ENCODE measurements at places on chromosomes 1 and 21.

DNA sequence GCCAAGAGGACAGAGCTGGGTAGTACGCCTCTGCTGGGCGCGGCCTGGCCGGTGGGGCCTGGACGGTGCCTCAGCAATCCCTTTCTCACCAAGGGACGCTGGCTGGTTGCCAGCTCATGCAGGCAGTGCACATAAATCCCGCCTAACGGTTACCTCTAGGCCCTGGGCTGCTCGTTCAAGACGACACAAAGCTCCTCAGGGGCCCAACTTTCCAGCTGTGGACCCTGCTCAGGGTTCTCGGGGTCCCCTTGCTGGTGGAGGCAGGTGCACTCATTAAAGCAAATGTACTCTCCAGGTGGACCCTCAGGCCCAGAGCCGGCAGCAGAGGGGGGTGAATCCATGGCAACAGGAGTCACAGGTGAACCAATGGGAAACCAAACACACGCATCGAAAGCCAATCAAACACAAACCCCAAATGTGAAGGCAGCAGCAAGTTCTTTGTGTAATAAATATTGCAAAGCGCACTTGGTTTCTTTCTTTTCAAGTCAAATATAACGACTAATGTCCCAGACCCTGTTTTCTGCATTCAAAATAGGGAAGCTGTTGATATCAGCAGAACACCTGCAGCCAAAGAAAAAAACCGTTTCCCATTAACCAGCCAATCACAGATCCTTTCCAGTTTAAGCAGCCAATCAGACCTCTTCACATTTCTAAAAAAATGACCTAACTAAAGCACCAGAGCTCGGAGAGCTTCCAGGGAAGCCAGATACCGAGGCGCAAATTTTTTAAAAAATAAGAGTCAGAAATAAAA is 26.1 kb upstream of the CLSTN1 start:
- peaks cover 3% of the 10 kb centered on the region for H3K36me3 ChIP-seq
- no peaks in the 10 kb centered on the region for H3K4me1 ChIP-seq
- H3K27ac ChIP-seq = no peak overlapping the region
- H3K4me3 ChIP-seq = peak overlapping the region; percentile 7
- no peak for DNase-seq

DNA sequence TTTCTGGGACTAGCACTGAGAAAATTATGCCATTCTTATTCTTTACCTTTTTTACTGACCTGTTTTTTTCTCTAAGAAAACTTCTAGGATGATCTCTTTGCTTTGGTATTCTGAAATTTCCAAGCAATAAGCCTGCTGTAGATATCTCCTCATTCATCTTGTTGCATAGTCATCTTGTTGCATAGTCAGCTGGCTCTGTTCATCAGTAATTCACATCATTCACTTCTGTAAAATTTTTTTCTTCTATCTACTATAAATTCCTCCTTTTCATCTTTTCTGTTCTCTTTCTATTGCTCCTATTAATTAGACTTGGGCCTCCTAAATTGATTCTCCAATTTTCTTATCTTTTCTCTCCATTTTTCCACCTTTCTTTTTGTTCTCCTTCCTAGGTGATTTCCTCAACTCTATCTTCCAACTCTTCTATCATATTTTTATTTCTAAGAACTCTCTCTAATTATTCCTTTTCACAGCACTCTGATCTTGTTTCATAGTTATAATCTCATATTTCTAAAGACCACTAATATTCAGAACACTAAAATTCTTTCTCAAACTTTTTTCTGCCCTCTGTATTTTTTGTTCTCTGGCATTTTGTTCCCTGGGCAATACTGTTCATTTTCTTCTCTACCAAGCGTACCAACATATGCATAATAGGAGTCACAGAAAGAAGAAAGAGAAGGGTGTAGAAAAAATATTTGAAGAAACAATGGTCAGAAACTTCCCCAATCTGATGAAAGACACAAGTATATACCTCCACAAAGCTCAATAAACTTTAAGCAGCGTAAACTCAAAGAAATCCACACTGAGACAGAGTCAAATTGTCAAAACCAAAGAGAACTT is 17.7 kb downstream of the TUT4 start:
- peaks cover 56% of the 10 kb centered on the region for H3K4me1 ChIP-seq
- no peaks in the 10 kb centered on the region for H3K27me3 ChIP-seq
- H3K4me3 ChIP-seq = no peak overlapping the region
- no peaks in the 10 kb centered on the region for H3K36me3 ChIP-seq

- H3K27me3 ChIP-seq = peaks cover 16% of the 10 kb centered on the region
- H3K4me3 ChIP-seq = no peak overlapping the region
- DNase-seq = no peak
- no peaks in the 10 kb centered on the region for H3K36me3 ChIP-seq
Observed at GRCh38 chr1:237098541-237098940, 56.6 kb downstream of the RYR2 start.

DNA sequence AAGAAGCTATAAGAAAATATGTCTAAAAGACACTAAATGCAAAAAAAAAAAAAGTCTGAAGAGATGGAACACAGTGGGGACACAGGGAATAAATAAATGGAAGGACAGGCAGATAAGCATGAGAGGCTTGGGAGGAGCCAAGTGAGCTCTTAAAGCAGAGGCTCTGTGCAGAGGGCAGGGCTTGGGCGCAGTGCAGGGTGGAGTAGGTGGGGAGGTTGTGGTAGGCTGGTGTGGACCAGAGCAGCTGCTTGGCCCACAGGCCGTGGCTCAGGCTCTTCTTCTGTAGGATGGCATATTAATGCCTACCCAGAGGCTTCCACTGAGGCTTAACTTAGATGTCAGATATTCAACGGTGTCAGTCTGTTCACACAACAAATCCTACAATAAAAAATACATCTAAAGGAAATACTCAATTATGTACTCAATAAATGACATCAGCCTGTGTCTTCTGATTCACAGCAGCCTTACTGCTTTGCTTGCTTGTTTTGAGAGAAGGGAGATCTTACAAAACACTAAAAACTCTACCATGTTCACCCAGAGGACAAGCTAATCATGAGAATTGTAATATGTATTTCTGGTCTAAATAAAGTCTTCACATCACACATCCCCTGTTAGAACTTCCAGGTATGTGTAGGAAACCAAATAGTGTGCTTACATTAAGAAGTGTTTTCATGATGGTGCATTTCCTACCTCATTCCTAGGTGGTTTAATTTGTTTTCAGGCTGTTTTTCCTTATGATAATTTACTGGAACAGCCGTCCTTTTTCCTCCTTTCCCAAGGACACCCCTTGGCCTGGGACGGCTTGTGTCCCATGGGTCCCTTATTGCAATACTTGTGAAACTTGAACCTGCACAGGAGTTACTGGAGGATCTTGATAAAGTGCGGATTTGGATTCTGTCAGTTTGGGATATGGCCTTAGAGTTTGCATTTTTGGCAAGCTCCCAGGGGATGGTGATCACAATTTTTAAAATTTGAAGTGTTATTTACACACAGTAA is 24.9 kb downstream of the DIP2A start:
- no peaks in the 10 kb centered on the region for H3K27me3 ChIP-seq
- no peak for DNase-seq
- peaks cover 13% of the 10 kb centered on the region for H3K36me3 ChIP-seq
- peak overlapping the region; percentile 78 for H3K27ac ChIP-seq
- H3K4me3 ChIP-seq = no peak overlapping the region
- peaks cover 46% of the 10 kb centered on the region for H3K4me1 ChIP-seq

DNA sequence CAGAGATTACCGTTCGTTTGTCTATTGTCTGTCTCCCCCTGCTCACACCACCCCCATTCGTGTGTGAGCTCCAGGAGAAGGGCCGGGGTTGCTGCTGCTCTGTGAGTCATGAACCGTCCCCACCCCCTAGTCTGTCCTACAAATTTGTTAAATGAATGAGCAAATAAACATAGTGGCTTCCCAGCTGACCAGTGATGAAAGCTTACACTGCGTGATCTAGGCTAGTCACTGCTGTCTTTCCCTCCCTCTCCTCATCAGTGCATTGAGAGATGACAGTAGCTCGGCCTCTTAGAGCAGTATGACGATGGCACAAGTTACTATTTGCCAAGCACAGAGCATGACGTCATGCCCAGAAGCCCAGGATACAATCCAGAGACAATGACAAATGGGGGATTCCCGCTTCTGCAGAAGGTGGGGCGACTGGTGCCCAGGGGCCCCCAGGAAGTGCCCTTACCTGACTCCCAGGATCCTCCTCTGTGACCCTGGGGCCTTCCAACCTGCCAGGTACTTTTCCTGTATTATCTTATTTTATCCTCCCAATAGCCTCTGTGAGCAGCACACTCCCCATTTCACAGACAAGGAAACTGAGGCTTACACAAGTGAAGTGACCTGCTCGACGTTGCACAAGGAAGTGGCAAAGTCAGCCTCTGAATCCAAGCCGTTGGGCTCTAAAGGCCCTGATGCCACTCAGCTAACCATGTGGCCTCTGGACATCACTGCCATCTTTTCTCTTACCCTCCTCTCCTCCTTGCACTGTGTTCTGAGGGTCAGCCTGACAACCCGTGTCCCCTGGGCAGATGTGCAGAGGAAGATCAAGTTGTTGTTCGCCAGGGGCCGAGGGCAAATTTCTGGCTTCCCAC is 8.6 kb upstream of the EPHA2 start:
- H3K4me3 ChIP-seq = peak overlapping the region; percentile 23
- H3K36me3 ChIP-seq = peaks cover 7% of the 10 kb centered on the region
- no peaks in the 10 kb centered on the region for H3K27me3 ChIP-seq
- DNase-seq = no peak
- peaks cover 55% of the 10 kb centered on the region for H3K4me1 ChIP-seq

GRCh38 chr1:85615586-85616363 is 35.2 kb downstream of the CCN1 start:
- no peaks in the 10 kb centered on the region for H3K36me3 ChIP-seq
- H3K4me3 ChIP-seq = no peak overlapping the region
- no peaks in the 10 kb centered on the region for H3K27me3 ChIP-seq

DNA sequence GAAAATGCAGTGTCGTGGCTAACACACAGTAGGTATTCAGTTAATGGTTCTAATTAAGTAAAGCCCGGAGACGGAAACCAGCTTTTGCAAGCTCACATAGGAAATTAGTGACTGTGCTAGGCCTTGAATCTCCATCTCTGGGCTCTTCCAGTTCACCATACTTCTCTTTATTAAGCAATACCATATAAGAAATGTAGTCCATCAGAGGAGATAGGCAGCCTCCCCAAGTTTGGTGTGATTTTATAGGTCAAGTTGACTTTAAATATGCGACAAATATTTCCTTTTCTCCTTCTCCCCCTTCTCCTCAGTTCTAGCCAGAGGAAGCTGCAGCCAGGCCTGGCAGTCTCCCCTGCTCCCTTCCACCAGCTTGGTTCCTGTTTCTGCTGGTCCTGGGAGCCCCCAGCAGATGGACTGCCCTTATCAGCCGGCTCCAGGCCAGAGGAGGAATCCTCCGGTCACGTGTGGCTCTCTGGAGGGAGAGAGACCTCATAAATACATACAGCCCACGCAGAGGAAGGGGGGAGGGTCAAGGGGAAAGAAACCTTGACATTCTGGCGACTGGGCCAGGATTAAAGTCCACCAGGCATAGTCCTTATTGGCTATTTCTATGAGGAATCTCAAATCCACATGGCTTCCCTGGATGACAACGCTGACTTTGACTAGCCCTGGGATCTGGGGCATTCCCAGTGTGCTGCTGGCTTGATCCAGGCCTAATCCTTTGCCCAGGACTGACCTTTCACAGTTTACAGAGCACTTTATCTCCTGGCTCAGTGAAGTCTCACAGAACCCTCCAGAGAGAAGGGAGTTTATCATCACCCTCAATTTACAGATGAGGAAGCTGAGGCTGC is 115.1 kb upstream of the JUN start:
- H3K27ac ChIP-seq = no peak overlapping the region
- H3K36me3 ChIP-seq = peaks cover 1% of the 10 kb centered on the region
- H3K4me3 ChIP-seq = no peak overlapping the region
- no peak for DNase-seq
- H3K27me3 ChIP-seq = no peaks in the 10 kb centered on the region
- H3K4me1 ChIP-seq = peaks cover 22% of the 10 kb centered on the region

DNA sequence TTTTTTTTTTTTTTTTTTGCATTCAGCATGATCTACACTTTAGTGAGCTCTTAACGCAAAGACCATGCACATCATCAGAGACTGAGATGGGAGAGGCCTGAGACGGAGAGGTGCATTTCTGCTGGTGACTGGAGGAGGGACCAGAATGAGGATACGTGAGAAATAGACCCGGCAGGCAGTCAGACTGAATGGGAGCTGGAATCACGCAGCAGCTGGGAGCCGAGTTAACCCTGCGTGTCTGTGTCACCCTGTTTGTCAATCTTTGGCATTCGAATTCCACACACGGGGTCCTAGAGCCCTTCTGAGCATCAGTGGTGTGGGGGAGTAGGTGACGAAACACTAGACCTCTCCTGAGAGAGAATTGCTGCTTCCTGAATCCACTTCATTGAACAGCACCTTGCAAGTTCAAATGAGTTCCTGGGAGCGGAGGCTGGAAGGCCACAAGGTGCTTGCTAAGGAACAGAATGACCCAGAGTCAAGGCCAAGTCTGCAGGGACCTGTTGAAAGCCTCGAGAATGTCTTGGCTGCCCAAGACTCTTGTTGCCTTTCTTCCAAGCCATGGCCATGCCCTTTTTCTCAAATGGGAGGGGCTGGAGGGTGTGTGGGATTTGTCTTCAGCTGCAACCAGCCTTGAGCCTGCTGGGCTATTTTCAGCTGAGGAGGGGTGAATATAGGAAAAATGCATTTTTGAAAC is 123.3 kb downstream of the CNIH3 start:
- no peaks in the 10 kb centered on the region for H3K36me3 ChIP-seq
- H3K4me1 ChIP-seq = peaks cover 10% of the 10 kb centered on the region
- H3K4me3 ChIP-seq = no peak overlapping the region
- H3K27me3 ChIP-seq = peaks cover 30% of the 10 kb centered on the region
- no peak for DNase-seq
- no peak overlapping the region for H3K27ac ChIP-seq

DNA sequence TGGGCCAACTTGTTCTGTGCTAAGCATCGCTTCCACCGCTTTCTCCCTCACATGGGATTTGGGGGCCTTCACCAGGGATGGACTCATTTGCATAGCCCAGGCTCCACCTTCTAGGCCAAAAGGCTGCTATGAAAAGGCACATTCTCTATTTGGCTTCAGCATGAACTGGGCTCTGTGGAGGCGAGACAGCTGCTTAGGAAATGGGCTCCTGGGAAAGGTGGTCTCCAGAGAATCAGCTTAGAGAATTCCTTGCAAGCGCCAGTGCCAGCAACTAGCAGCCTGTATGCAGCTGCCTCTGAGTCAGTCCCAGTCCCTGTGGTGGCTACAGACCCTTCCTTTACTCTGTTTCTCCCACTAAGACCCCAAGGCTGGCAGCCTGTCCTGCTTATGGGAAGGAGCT is 214.5 kb downstream of the HIVEP3 start:
- H3K36me3 ChIP-seq = no peaks in the 10 kb centered on the region
- no peak overlapping the region for H3K4me3 ChIP-seq
- no peak for DNase-seq
- H3K27ac ChIP-seq = no peak overlapping the region

Measured in central memory CD8-positive, alpha-beta T cell (primary cell).